ENCODE measurements at places on chromosomes 1 and 21. TPM values are rescaled to one million over a fixed set of nuclear protein-coding genes. Genes with fewer than 3 reads are reported as not detected.

The LCE3D gene
- polyA plus RNA-seq: not detected

DNA sequence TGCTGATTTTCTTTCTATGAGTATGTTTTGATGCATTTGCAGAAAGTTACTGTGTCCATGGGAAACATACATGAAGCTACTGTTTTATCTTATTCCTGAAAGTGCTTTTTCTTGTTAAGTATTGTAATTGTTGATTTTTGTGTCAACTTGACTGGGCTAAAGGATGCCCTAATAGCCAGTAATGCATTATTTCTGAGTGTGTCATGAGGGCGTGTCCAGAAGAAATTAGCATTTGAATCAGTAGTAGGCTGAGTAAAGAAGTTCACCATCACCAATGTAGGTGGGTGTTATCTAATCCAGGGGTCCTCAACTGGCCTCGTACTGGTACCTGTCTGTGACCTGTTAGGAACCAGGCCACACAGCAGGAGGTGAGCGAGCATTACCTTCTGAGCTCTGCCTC lies 760.2 kb downstream of the PLA2G4A start:
- DNase-seq: no peak

The SPRR2E gene
- not detected for polyA plus RNA-seq

- peak; percentile 88 for DNase-seq
These were observed 1.3 kb downstream of the ABCG1 start for GRCh38 chr21:42220138-42220701.

GRCh38 chr1:86828024-86828423 lies 85.9 kb downstream of the SELENOF start:
- no peak for DNase-seq

DNA sequence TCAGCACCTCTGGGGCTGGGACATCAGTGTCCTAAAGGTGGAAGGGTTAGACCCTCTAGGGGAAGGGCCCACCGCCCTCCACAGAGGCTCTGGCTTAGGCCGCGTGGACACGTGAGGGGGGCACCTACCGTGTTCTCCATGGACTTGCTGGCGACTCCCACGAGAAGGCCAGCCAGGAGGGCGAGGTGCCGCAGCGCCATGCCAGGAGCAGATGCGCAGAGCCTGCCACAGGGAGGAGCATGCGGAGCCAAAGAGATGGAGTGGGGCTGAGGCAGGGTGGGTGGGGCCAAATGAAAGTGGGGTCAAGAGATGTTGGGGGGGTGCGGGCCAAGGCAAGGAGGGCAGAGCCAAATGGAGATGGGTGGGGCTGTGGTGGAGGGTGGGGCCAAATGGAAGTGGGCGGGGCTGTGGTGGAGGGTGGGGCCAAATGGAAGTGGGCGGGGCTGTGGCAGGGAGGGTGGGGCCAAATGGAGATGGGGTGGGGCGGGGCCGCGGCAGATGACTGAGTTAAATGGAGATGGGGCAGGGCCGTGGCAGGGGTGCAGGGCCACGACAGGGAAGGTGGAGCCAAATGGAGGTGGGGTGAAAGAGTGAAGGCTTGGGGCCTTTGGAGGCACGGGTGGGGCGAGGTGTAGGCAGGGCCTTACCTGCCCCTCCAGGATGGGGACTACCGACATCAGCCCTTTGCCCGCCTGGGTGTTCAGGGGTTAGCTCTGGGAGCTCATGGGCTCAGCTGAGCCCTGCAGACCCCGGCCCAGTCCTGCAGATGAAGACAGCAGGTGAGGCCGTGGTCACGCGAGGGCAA lies 17.4 kb upstream of the RNF223 start:
- DNase-seq: no peak

The PIP5K1A gene
- polyA plus RNA-seq: 92.7 TPM

- no peak for DNase-seq
These were observed 2.3 kb downstream of the PBXIP1 start for GRCh38 chr1:154953611-154954038.

The CDC20 gene
- polyA plus RNA-seq: 47.4 TPM

The AGMAT gene
- polyA plus RNA-seq: 35.3 TPM

GRCh38 chr1:158101927-158102326 lies 78.8 kb upstream of the CD1D start:
- no peak for DNase-seq

The FAM72B gene
- polyA plus RNA-seq: 6.0 TPM

GRCh38 chr1:91559838-91560565 lies 59.4 kb downstream of the CDC7 start:
- no peak for DNase-seq

The STRIP1 gene
- polyA plus RNA-seq: 57.4 TPM

The FAM72A gene
- polyA plus RNA-seq: 6.2 TPM

DNA sequence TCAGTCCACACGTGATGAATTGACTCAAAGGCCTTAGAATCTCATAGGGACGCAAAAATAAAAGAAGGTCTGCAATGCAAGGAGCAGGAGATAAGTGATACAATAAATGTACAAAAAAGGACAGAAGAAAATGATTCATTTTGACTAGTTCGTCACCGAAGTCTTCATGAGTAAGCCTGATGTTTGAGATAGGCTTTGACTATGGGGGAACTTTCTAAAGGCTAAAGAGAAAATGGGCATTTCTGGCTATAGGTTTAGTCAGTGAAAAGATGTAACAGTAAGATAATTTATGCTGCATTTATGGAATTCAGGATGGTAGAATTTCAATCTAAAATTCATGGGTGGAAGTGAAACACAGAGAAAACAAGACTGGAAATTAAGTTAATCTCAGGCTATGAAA lies 163.0 kb downstream of the ADGRL4 start:
- no peak for DNase-seq

The CA14 gene
- 9.6 TPM for polyA plus RNA-seq

DNA sequence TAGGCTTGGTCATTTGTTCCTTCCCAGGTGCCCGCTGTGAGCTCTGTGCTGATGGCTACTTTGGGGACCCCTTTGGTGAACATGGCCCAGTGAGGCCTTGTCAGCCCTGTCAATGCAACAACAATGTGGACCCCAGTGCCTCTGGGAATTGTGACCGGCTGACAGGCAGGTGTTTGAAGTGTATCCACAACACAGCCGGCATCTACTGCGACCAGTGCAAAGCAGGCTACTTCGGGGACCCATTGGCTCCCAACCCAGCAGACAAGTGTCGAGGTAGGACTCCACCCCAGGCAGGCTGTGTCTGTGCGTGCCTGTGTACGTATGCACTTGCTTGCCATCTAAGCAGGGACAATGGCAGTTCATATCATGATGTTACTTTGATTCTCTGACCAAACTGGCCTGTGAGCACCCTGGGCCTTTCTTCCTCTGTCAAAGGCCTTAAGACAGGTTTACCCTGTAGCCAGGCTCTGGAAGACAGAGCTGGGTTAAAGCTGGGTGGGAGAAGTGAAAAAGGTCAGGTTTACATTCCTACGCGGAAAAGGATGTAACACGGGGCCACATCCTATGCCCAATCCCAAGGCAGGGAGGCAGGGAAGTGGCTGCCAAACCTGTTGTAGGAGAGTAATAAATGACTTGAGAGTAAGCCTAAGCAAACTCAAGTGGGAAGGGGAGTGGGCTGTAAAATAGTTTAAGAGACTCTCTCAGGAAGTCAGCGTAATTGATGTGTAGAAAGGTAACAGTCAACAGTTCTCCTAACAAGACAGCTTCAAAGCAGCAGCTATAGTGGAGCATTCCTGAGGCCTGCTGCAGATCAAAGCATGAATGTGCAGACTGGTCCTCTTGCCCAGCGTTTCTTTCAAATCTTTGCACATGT lies 42.5 kb downstream of the LAMC2 start:
- no peak for DNase-seq

DNA sequence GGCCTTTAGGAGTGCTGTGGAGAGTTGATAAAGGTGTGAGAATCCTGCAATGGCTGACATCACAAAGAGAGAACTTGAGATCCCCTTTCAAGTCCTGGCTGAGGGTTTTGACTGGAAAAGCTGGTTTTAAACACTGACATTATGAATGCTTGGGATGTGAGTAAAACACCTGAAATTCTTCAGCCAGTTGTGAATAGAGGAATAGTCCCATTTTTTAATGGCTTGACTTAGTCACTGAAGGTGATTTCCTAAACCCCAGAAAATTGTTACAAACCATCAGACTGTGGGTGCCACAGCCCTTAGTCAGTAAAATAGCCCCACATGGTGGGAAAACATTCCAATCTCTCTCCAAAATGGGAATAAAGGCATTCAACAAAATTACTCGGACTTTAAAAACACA lies 107.7 kb upstream of the LMO4 start:
- no peak for DNase-seq

GRCh38 chr1:185632659-185633423 lies 101.3 kb upstream of the HMCN1 start:
- DNase-seq: no peak

The HES5 gene
- not detected for polyA plus RNA-seq

GRCh38 chr1:173429471-173430402 lies 47.4 kb upstream of the PRDX6 start:
- DNase-seq: peak; percentile 81

The SH3D21 gene
- 31.2 TPM for polyA plus RNA-seq

DNA sequence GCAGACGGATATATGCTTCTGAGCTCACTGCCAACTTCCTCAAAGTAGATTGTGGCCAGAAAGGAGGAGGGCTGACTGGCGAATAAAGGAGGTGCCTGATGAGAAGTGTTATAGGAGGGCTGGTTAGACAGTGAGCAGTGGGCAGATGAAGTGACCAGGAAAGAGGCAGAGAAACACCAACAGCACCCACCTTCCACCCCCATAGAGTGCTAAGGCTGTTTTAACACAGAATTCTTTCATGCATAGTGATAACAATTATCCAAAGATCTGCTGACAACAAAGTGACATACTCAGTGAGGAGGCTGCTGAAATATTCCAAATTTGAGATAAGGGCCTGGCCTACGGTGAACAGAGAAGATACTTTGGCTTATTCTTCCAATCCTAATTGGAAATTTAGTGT lies 21.2 kb upstream of the MTR start:
- DNase-seq: no peak

The TDRD5 gene
- polyA plus RNA-seq: 5.1 TPM

GRCh38 chr21:35609263-35609662 lies 451.1 kb downstream of the SETD4 start:
- no peak for DNase-seq

DNA sequence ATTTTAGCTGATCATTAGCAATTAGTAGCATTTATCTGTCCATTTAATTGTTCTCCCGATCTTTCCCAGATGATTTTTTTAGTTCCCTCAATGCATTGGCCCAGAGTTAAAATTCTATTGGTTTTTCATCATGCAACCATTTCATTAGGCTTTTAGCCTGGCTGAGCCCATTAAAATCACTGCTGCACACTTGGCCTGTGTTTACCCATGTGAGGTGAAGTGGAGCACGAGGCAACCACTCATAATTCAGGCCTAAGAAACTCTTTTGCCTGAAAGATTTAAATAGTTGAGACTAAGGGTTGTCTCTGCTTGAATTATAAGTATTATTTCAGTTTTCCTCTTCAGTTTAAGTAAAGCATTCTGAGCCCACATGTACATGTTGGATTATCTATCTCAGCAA lies 889.0 kb upstream of the ADGRL4 start:
- DNase-seq: no peak

DNA sequence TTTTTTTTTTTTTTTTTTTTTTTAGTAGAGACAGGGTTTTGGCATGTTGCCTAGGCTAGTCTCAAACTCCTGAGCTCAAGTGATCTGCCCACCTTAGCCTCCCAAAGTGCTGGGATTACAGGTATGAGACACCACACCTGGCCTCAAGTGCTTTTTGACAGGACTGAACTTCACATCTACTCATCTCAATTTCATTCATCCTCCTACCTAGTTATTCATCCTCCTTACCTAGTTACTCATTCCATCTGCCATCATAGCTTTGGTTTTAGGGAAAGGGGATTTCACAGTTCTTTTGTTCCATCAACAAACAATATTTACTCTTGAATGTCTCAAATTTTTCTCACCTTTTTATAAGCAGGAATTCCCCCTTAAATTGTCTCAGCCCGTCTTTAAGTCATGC lies 38.6 kb upstream of the RALGPS2 start:
- no peak for DNase-seq

DNA sequence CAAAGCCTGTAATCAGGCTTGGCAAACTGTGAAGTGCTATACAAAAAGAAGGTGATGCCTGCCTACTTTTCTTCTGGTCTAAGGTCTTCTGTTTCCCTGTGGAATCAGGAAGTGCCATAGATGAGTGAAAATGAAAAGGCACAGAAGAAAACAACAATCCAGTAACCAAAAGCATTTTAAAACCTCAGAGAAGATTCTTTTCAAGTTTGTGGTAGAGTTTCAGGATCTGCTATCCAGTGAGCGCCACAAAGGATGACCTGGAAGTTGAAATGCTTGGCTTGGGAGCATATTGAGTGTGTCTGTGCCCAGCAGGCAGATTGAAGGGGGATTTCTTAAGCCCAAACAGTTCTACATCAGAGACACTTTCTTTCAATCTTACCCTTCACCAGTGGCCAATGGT lies 272.2 kb downstream of the PAPPA2 start:
- no peak for DNase-seq

DNA sequence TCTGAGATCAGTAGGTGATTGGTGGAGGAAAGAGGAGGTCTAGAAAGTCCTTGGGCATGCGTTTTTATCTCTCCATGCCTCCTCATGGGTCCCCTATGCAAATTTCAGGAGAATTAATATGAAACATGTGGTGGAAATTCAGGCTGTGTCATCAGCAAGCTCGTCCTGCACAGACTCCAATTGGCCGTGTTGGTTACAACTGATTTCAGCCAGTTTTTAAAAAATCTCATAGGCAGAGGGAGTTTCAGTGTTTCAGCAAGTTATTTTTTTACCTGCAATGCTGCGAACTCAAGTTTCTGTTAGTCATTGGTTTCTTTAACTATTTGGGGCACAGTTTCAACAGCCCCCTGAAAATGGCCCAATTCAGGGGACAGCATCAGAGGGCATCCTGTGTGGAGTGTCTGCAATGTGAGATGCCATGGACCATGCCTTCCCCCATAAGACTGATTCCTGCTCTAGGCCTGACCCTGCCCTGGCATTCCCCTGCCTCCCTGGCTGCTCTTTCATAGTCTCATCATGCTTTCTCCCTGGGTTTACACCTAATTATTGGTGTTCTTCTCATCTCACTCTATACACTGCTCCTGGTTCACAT lies 59.9 kb downstream of the C1orf198 start:
- no peak for DNase-seq

GRCh38 chr1:219990782-219991510 lies 55.4 kb downstream of the EPRS1 start:
- DNase-seq: peak; percentile 43

The OR2T2 gene
- not detected for polyA plus RNA-seq

DNA sequence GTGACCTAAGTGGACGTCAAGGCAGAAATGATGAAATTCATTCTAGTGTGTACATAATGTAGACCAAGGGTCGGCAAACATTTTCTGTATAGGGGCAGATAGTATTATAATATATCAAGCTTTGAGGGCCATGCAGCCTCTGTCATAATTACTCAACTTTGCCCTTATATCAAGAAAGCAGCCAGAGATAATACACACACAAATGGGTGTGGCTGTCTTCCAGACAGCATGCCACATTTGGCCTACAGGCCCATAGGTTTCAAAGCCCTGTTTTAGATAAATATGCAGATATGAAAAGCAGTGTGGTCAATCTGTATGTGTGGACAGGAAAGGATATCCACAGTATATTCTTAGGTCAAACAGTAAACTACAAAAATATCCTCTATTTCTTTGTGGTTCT lies 320.1 kb upstream of the FMN2 start:
- DNase-seq: no peak

- no peak for DNase-seq
These were observed 3.3 kb upstream of the KISS1 start for GRCh38 chr1:204199579-204199978.

The TMEM82 gene
- 3.2 TPM for polyA plus RNA-seq

Data from left kidney (tissue), 8 donors.